ENCODE measurements at places on chromosomes 3 and 15.

- DNase-seq, result no peak
These were observed 255.1 kb upstream of the STT3B start for GRCh38 chr3:31277582-31277981.

DNA sequence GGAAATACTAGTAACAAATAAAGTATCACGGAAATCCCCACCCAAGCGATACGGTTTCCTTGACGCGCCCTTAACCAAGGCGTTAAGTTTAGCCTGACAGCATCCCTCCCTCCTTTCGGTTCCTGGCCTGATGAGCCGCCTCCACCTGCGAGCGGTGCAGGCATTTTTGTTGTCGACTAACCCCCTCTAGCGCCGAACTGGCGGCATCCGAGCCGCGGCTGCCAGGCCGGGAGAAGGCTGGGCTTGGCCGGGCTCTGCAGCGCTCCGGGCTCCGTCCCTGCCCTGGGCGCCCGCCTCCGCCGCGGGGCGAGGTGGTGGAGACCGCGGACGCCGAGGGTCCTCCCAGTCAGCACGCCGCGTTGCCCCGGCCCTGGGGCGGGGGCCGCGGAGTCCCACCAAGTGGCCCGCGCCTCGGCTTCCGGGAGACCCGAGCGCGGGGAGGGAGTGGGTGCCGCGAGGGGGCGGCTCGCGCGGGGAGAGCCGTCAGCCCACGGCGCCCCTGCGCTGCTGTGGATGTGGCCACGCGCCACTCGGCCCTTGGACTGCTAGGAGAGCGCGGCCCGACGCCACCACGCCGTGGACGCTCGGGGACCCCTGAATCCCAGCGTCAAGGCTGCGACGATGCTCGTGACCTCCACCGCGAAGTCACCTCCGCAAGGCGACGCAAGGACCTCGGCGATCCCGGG lies 1.1 kb upstream of the EPHA6 start:
- DNase-seq, result no peak

DNA sequence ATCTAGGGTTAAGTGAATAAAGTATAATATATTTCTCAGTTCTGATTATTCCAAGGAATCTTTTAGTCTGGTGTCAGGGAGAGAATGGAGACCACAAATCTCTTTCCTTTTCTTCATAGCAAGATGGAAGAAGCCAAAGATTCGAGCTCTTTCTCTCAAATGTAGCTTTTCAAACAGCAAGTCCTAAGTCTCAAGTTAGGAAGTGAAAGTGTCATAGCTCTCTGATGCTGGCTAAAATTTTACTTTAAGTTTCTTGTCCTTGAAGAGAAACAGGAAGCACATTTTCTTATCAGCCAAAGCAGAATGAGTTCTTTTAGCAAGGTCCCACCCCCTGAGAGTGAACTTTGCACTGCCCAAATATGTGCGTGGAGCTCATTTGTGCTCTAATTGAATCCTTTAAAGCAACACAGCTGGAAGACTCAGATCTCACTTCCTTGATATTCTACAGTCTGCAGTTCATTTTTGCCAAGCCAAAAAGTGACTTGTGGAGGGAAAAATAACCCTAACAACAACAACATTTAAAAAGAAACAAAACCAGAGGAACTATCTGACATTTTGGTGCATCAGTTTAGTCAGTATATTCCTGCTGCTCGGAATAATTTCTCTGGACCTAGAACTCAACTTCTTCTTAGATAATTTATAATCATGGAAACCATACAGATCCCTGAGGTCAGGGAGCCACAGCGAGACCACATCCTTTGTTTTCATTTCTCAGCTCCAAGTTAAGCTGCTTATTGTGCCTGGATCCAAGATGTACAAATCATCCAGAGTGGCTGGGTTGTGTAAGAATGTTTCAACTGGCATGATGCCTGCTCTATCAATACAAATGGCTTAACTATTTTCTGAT lies 238.7 kb upstream of the P2RY1 start:
- DNase-seq, result peak; percentile 82

GRCh38 chr3:105811518-105812193 lies 57.2 kb downstream of the CBLB start:
- DNase-seq, result no peak

DNA sequence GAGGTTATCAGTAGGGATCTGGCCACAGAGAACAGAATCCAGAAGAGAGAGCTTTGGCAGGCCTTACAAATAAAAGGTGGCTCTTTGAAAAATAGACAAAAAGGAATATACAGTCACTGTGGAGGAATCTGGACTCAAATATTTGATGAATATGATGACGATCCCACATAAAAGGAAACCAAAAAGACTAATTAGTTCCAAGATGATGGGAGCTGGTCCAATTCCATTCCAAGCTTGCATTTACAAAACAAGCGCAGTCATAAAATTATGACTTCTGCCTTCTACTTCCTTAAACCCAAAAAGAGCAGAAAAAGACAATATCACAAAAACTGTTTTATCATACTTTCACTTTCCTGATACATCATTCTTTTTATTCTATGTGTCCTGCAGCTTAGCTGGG lies 285.8 kb downstream of the DIPK2A start:
- DNase-seq, result no peak

GRCh38 chr3:46335541-46335940 lies 18.4 kb upstream of the CCR2 start:
- no peak for DNase-seq

DNA sequence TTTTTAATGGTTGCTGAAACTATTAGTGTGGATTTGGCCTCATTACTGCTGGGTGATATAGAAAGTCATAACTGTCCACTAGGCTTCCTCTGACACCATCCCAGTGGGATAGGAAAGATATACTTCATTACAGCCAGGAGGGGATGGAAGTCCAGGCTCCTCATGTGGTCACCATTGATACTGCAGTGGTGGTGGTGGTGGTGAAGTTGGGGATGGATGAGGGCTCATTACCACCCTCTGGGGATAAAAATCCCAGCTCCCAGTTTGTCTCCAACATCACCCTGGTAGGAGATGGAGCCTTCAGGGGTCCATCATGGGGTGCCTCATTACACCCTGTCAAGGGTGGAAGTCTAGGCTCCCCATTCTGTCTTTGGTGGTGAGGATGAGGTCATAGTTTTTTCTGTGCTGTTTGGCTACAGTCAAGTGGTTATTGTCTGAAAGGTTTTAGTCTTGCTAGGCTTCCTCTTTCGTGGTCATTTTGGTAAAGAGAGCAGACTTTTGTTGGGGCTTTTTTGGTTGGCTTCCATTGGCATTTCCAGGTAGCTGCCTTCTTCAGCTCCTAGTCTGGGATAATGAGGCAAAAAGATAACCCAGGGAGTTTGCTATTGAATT lies 30.1 kb upstream of the FILIP1L start:
- no peak for DNase-seq

GRCh38 chr3:192943393-192943792 lies 25.7 kb upstream of the MB21D2 start:
- DNase-seq, result no peak

DNA sequence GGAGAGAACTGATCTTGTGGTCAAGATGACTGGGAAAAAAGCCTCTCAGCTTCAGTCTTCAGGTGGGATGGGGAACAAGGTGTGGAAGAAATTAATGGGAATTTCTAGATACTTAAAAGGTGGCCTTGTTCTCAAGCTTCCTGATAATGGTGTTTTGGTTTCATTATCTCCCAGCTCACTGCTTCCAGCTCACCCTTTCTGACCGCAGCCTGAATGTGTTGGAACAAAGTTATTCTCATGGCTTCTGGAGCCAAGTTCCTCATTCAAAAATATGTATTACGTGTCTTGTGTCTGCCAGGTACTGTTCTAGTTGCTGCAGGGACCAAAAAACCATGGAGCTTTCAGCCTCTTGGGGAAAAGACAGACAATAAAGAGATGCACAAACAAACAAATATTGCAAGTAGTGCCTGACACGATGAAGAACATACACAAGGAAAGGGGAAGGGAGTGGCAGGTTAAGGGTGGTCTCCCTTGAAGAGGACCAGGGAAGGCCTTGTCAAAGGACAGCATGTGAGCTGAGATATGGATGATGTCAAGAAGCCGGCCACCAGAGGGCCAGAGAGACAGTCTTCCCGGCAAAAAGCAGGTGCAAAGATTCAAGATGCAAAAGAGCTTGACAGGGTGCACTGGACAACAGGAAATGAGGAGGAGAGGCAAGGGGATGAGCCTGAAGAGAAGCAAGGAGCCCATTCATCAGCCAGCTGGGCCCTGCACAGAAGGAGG lies 35.5 kb downstream of the ARRDC4 start:
- no peak for DNase-seq

GRCh38 chr15:85011160-85011571 lies 29.5 kb downstream of the PDE8A start:
- no peak for DNase-seq

GRCh38 chr3:177733233-177733632 lies 536.0 kb upstream of the TBL1XR1 start:
- no peak for DNase-seq

DNA sequence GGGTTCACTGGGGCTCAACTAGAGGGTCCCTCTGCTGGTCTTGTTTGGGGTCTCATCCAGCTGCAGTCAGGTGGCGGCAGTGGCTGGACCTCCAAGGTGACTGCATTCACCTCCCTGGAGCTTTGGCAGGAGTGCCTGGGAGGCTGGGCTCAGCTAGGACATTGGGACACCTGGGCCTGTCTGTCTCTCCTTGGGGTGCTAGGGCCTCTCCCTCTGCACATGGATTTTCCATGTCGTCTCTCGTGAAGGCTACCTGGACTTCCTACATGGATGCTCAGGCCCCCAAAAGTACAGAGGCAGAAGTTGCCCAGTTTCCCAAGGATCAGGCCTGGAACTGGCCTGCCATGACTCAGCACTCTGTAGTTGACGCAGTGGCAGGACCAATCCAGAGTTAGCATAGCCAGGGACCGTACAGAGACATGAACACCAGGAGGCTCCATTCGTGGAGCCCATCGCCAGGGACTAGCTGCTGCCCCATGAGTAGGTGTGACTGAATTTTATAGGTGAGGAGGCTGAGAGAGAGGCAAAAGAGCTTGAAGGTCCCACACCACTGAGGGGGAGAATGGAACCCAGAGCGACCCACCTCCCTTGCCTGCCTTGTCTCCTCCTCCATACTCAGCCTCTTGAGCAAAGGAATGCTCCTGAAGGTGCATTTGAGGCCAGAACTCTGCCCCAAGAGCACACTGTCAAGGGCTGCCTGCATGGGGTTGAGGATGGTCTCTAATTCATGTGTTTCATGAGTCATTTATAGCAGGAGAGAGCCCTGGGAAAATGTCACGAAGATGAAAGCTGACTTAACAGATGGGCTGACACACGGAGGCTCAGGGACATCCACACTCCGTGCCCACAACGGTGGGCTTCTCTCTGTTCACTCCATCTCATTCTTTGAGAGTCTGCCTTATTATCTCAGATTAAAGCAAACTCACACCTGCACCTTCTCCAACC lies 13.0 kb upstream of the ALDH1A3 start:
- no peak for DNase-seq

DNA sequence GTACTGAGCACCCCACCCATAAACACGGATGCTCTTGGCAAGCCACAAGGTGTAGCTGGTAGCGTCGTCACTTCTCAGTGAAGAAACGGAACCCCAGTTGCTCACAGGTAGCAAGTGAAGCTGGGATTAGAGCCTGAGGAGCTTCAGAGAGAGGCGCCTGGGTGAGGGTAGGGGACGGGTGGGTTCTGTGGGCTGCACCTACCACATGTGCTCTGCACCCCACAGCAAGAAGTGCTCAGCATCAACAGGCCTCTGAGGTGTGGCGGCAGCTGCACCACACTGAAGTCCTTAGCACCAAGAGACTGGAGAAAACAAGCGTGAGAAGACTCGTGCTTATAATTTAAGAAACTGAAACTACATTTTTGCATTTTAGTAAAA lies 9.8 kb downstream of the MAP6D1 start:
- DNase-seq, result no peak

- no peak for DNase-seq
These were observed 8.7 kb downstream of the BTD start for GRCh38 chr3:15610082-15610759.

DNA sequence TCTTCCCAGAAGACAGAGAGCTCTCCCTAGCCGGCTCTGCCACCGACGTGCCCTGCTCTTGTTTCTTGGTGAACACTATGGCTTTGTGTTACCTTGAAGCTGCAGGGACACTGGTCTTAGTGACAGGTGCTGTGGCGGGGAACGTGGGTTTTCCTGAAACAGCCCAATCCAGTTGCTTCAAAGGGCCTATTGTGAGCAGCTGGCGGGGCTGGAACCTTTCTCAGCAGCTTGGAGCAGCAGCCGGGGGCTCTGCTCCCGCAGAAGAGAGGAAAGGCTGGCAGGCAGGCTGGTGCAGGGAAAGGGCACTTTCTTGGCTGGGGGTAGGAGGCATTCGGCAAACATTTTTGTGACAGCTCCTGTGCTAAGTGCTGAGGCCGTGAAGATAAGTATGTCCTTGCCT lies 12.8 kb downstream of the MYZAP start:
- no peak for DNase-seq

GRCh38 chr3:24686808-24687207 lies 192.2 kb upstream of the THRB start:
- DNase-seq, result no peak

DNA sequence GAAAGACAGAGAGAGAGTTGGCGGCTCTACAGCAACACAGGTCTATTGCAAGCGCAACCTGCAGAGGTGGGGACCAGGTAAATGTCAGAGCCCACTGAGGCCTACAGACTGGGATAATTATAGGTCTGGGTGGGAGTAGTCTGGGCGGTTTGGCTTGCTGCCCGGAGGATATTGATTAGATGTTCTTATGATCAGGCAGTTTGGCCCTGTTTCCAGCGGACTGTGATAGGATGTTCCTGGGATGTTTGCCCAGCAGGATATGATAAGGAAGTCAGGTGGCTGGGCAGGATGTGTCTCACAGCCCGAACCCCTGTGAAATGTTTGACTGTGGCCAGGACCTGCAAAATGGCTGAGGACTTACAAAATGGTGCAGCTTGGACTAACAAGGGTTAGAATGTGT lies 364.9 kb downstream of the NAALADL2 start:
- no peak for DNase-seq

- no peak for DNase-seq
These were observed 3.0 kb downstream of the ATP13A3 start for GRCh38 chr3:194483850-194484249.

- DNase-seq, result no peak
These were observed 957 bp downstream of the ADCY5 start for GRCh38 chr3:123447749-123448517.

- DNase-seq, result no peak
These were observed 46.5 kb downstream of the NEK10 start for GRCh38 chr3:27322634-27323033.

- no peak for DNase-seq
These were observed 65.5 kb upstream of the ROPN1 start for GRCh38 chr3:124057420-124057819.

DNA sequence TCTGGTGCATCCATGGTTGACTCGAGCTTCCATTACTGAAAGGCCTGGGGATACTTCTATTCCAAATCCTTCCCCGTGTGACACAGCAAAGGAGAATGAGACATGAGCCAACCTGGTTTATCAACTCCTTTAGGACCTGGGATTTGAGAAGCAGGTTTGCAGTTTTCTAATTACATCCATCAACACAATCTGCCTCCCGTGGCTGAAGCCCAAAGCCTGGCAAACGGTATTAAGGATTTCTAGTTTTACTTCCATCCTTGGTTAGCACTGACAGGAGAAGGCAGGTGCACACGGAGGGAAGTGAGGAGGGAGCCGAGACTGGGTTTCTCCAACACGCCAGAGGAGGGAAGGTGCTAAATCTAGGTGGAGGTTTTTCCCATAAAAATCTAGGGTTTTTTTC lies 79.0 kb downstream of the MYLK start:
- no peak for DNase-seq

Data from smooth muscle cell of the brain vasculature (primary cell).